Mesendoderm (in vitro differentiated cells): ENCODE measurements at places on chromosomes 16 and 17.

- DNase-seq = no peak
These were observed 24.0 kb downstream of the MYO19 start for GRCh38 chr17:36510636-36511035.

- no peak for DNase-seq
These were observed 4.3 kb upstream of the ALDOC start for GRCh38 chr17:28580959-28581358.

- no peak for DNase-seq
These were observed 10.3 kb upstream of the TNS4 start for GRCh38 chr17:40511667-40512220.

- no peak for DNase-seq
These were observed 10.5 kb upstream of the TIMP2 start for GRCh38 chr17:78935419-78936323.

DNA sequence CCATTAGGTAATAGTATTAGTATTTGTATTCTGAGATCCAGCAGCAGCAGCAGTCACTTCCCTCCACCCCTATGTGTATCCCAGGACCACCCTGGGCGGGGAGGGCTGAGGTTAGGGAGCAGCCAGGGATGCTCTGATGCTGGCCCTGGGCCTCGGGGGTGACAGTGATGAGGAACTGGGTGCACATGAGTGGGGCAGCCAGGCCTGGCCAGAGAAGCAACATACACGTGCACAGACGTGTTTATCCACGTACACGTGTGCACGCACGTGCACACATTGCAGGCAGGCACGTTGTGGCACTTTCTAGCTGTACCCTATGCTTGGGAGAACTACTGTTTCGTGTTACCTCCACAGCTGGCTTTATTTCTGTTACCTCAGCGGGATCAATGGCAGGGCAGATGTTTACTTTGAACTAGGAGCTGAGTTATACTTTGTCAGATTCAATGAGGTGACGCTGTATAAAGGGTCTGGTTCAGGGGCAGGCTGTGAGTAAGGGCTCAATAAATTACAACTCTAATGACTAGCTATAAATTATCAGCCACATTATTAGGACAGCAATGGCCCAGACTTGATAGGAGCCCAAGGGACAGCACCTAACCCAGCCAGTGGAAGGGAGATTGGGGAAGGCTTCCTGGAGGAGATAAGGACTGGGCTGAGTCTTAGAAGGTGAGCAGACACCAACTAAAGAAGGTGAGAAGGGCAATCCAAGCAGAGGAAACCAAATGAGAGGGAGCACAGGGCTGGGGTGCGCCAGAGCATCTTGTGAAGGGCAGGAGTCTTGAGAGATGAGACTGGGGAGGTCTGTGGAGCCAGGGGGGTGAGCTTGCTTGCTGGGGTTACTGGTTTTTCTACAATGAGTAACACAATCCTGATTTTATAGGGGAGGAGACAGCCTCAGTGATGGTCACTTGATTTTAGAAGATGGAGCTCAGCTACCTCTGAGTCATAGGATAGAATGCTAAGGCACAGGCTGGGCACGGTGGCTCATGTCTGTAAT, 22.4 kb upstream of the CA4 start:
- no peak for DNase-seq

GRCh38 chr17:33874617-33875060, 380.4 kb upstream of the CCL2 start:
- DNase-seq = no peak

DNA sequence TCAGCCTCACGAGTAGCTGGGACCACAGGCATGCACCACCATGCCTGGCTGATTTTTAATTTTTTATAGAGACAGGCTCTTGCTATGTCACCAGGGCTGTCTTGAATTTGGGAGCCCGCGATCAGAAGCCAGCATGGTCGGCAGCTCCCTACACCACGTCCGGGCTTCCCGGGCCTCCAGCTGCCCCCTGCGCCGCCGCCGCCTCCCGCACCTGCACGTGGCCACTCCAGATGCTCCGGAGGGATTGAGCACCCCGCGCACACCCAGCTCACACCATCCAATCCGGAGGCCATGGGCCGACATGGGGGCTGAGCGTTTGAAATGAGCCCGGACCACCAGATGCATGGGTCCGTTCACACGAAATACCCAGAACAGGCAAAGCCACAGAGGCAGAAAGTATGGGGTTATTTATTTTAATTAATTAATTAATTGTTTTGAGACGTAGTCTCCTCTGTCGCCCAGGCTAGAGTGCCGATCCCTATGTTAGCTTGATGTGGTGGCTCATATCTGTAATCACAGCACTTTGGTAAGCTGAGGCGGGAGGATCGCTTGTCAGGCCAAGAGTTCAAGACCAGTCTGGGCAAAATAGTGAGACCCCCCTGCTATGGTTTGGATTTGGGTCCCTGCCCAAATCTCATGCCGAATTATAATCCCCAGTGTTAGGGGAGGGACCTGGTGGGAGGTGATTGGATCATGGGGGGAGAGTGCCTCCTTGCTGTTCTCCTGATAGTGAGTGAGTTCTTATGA, 17.1 kb upstream of the PDXDC1 start:
- no peak for DNase-seq

- DNase-seq = no peak
These were observed 618 bp downstream of the RUSF1 start for GRCh38 chr16:31507617-31507928.

DNA sequence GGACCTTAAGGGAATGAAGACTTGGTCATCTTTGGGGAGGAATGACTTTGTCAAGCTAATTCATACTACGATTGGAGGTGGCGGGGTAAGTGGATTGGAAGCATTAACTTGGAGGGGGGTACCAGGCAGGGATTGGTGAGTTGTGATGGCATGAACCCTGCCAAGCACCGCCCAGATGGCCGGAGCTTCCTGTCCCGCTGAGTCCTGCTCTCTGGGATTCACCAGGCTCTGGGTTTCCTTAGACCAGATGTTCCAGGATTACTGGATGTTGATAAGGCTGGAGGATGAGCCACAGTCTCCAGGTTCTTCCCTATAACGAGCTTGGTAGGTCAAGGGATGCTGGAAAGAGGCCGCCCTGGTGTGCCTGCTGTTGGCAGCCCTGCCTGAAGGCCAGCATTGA, 154.9 kb downstream of the SDK2 start:
- DNase-seq = peak; percentile 80

- no peak for DNase-seq
These were observed 4.7 kb downstream of the NUBP2 start for GRCh38 chr16:1787322-1788094.

DNA sequence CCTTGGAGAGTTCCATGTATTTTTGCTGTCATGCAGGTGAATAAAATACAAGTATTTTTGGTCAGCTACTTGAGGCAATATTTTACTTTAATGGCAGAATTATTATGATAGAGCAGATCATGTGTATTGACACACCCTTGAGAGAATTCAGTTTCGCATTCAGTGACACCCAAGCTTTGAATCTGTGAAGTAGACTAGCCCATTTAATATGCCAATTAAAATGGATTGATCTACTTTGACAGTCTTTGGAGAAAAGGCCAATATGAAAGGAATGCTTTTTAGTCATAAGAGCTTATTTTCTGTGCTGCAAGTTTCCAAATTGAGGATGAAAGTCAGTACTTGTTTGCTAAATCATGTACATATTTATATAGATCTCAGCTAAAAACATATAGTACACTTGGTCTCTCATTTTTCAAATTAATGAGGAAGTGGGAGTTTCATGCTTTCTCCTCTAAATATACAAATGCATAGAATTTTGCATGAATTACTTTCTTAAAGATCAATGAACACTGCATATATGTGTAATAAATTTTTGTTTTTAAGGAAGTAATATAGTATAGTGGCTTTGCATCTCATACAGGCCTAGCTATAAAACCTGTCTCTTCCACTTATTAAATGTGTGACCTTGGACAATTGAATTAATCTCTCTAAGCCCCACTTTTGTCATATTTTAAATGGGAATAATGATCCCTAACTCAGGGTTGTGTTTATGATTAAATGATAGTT, 161.5 kb downstream of the PHKB start:
- DNase-seq = no peak

DNA sequence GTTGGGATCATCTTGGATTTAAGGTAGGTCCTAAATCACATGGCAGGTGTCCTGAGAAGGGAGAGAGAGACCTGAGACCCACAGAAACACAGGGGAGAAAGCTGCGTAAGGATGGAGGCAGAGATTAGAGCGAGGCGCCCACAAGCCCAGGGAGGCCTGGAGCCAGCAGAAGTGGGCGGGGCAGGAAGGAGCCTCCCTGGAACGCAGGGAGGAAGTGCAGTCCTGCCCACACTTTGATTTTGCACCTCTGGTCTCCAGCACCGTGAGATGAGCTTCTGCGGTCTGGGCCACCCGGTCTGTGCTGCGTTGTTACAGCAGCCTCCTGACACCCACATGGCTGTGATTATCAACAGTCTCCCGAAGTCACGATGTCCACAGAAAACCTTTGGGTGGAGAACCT, 6.4 kb downstream of the DNASE1L2 start:
- DNase-seq = no peak

DNA sequence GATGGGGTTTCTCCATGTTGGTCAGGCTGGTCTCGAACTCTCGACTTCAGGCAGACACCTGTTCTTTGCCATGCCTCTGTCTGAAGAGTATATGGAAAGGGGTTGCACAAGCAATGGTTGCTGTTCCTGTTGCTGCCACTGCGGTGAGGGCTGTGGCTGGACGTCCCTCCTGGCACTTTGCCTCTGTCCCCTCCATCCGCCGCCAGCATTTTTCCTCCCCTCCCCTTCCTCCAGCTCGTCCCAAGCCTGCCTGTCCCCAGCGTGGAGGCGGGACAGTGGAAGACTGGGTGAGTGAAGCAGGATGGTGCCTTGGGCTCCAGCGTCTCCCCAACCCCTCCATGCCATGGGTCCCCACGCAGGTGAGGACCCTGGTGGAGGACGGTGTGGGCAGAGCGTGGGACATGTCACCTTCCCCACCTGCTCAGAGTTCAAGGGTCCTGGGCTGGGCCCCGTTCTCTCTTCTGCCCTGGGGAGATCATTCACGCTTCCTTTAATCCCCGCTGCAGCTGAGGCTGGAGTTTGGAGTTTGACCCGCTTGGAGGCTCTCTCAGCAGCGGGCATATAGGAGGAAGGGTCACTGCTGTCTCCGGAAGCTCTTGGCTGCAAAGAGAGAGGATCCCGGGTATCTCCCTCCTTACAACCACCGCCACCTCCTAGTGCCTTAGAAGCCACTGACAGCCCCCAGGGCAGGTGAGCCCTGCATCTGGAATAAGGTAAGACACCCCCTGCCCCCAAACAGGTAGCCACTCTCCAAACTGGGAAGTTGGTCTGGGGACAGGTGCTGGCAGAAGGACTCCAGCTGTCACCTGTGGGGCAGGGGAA, at the start of gene SLC5A11:
Gene SLC5A11 (plus strand): TSS at position 238 of the 822 bp plus-strand sequence. CDS start 12,681 bp downstream, outside the sequence.
- no peak for DNase-seq

DNA sequence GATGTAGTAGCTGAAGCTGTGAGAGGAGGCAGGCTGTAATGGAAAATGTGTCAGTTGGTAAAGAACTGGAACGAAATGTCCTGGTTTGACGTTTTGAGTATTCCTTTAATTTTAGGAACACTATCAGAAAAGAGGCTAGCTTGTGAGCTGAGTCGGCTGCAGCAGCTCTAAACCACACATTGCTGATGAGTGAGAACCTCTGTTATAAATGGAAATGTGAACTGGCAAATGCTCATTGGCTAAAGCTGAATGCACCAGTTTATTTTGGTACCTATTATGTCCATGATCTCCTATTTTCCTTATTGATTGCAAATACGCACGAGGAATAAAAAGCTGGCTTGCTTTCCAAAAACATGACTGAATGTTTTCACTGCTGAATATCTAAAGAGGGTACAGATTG, 11.0 kb upstream of the WIPI1 start:
- DNase-seq = no peak

GRCh38 chr16:12436201-12436657, 367.5 kb downstream of the CPPED1 start:
- DNase-seq = peak; percentile 43

DNA sequence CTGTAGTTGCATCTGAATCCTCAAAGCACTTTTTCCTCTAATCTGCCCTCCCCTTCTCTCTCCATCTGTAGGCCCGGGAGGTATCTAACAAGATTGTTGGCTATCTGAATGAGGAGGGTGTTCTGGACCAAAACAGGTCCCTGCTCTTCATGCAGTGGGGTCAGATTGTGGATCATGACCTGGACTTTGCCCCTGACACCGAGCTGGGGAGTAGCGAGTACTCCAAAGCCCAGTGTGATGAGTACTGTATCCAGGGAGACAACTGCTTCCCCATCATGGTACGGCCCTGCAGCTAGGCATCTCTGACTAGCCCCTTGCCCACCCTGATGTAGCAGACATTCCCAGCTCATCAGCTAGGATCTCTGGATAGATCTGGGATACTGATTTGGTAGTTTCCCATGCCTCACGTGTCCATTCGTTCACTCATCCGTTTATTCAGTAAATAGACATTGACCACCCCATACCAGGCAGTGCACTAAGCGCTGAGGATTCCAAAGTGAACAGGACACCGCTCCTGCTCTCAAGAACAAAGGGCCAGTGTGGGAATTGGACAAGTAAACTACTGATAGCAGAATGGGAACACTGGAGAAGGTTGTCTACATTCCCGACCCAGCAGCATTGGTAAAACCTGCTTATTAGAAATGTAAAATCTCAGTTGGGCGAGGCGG, 12.1 kb downstream of the LPO start:
- no peak for DNase-seq

DNA sequence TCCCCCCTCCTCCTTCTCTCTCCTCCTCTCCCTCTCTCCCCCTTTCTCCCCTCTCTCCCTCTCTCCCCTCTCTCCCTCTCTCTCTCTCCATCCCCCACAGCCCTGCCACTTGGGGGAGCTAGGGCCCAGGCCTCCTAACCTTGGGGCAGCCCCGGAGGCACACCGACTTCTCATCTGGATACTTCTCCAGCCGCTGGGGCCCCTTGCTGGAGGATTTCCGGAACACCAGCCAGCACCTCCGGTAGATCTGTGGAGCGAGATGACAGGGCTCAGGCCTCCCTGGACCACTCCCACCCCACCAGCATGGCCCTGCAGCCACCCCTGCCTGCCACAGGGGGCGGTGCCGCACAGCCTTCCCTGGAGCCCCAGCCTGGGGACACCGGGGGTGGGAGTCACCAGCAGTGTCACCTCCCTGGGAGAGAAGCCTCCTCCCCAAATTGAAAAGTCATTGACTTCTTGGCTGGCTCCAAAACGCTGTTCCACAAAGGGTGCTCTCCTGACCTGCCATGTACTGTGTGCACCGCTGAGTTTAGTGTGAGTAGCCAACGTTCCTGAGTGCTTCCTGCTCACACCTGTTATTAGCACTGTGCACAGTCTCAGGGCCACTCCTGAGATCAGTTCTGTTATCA, 10.5 kb downstream of the DOK4 start:
- peak; percentile 98 for DNase-seq

- peak; percentile 92 for DNase-seq
These were observed 312.2 kb downstream of the TMEM114 start for GRCh38 chr16:8278031-8278580.

GRCh38 chr16:68902003-68902968, 59.0 kb downstream of the TANGO6 start:
- peak; percentile 81 for DNase-seq
